ENCODE measurements at places on chromosomes 16 and 17. TPM values are rescaled to one million over a fixed set of nuclear protein-coding genes. Genes with fewer than 3 reads are reported as not detected.

PLA2G10 gene
- not detected for total RNA-seq

DNA sequence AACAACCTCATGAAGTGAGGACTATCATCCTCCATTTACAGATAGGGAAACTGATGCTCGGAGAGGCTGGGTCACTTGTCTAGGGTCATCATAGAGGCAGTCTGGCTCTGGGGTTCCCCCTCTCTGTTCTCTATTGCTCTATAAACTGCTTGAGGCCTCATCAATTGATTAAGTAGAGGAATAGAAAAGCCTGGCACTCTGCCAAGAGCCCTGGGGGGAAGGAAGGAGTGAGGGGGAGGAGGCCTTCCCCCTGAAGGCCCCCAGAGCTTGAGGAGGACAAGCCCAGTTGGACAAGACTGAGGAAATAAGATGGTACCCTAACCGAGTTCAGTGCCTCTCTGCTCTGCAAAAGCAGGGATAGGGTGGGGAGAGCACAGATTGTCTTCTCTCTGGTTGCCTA is 21.0 kb downstream of the SDK2 start:
- no peak for DNase-seq

ADAMTS18 gene
- not detected for total RNA-seq

HIC1 gene
- total RNA-seq: 7.5 TPM

DNA sequence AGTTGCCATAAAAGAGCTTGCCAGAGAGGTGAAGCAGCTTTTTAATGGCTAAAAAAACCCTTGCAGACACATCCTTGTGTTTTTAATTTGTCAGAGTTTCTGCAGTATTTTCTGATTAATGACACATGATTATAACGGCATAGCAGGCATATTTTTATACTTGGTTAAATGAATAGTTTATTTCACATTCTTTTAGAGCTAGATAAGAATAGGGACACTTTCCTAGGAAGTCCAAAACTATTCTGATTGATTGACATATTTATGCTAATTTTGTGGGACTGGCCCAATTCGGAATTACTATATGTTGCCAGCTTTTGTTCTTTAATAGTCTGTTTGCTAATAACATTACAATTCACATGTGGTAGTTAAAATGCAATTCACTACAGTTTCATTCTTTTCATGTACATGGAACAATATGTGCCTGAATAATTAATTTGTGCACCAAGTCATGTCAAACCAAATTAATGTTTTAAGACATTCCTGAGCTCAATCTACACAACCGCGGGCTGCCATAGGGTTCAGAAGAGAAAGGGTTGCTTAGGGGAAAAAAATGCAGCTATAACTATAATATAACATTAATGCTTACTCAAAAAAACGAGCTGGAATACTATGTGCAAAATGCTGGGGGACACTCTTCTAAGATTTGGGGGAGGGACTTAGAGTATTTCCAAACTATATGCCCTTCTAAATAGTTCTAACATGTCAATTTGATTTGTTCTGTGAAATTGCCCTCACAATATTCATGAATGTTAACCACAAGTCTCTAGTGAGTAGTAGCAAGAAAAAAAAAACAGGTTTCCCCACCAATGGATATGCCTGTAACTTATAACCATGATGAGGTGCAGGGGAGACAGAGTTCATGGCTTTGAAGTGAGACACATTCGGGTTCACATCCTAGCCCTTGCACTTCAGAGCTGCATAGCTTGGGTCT is 305.4 kb downstream of the CEP112 start:
- DNase-seq: no peak

Data from LHCN-M2 (cell line).